ENCODE measurements at places on chromosomes 7 and 10.

- DNase-seq = peak; percentile 68
These were observed 17.1 kb upstream of the AMZ1 start for GRCh38 chr7:2670720-2671391.

- no peak for DNase-seq
These were observed 74.8 kb downstream of the VWA2 start for GRCh38 chr10:114313866-114314265.

- no peak for DNase-seq
These were observed 197.5 kb downstream of the MALRD1 start for GRCh38 chr10:19245889-19246752.

- no peak for DNase-seq
These were observed 643.1 kb downstream of the PARD3 start for GRCh38 chr10:34171957-34172527.

DNA sequence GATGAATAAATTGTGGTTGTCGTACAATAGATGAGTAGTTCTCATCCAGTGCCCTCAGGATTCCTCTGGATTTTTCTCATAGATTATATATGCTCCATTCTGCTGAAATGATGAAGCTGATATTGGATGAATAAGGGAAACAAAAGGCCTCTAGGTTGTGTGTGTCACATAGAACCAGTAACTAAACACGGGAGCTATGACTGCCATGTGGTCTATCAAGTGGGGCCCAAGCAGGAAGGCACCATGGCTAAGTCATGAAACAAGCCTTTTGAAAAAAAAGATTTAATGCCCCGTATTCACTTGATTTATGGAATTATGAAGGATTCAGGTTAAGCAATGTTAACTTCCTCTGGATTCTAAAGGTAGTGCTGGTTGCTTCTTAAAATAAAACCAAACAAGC lies 225.1 kb downstream of the TCF7L2 start:
- no peak for DNase-seq

- DNase-seq = no peak
These were observed 180.1 kb downstream of the GRM3 start for GRCh38 chr7:86823769-86824168.

GRCh38 chr7:76332078-76332477 lies 26.7 kb downstream of the YWHAG start:
- DNase-seq = no peak
